SK-N-SH treated with all-trans-retinoic acid at 6 μM for 48 hours (cell line): ENCODE measurements at places on chromosomes 13 and 19.

GRCh38 chr19:48252609-48253008 lies 3.1 kb downstream of the CARD8 start:
- ATAC-seq, result no peak

- no peak for ATAC-seq
Measured at GRCh38 chr13:57633141-57633949, 1.8 kb downstream of the PCDH17 start.

GRCh38 chr13:44022196-44022595 lies 142.5 kb downstream of the LACC1 start:
- no peak for ATAC-seq

DNA sequence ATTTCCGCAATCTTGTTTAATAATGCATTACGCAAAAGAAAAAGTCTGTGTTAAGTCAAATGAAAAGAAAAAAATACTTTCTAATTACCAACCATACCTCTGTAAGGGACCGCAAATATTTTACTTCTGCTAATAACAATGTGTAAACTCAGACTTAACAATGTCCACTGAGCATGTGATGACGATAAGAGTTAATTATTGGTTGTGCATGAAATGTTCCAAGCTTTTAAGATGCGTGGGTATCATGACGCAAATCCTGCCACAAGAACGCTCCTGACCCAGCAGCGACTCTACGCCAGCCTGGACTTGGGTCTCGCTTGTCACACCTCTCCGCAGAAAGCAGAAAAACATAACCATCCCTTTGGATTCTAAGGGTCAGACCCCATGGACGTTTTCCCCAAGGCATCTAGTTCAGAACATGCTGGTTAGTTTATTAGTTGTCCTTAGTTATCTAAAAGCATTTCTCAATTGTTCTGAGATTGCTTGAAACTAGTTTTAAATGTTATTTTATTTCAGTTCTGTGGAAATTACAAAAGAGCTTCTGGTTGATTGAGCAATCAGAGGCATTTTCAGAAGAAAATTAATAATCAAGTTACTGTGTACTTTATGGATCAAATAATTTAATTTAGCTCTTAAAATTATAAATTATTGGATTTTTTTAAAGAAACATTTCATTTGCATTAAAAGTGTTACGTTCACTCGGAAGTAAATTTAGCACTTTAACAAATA lies 779.9 kb upstream of the ARGLU1 start:
- ATAC-seq, result no peak

DNA sequence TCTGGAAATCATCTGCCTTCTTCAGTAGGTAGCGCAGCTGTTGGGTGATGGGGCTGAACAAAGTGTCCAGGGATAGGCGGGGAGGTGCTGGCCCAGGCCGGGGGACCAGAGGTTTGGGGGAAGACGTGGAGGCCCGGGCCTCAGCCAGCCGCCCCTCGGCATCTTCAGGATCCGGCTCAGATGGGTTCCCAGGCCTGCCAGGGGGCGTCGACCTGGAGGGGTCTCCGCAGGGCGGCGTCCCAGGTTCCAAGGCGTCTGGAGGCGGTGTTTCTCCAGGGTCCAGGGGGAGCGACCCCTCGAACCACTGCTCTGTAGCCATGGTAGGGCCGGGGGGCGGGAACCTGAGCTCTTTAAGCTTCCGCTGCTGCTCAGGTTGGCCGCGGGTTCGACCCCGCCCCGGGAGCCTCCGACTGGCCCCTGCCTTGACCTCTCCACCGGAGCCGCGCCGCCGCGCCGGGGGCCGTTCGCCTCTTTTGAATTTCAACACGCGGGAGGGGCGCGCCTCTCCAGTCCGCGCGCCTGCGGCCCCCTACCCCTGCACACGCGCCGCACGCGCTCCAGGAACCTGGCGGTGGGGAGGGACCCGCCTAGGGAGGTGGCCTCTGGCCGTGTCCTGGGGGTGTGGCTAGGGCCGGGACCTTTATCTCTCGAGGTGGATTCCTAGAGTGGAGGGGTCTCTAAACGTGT lies at the start of gene C19orf67:
Gene C19orf67, minus strand, starts transcription at position 475 of the 687 bp plus-strand sequence. Its CDS starts 156 bp downstream, at position 319.
- no peak for ATAC-seq

- no peak for ATAC-seq
Measured at GRCh38 chr13:82751206-82751605, 1131.1 kb downstream of the SLITRK1 start.

DNA sequence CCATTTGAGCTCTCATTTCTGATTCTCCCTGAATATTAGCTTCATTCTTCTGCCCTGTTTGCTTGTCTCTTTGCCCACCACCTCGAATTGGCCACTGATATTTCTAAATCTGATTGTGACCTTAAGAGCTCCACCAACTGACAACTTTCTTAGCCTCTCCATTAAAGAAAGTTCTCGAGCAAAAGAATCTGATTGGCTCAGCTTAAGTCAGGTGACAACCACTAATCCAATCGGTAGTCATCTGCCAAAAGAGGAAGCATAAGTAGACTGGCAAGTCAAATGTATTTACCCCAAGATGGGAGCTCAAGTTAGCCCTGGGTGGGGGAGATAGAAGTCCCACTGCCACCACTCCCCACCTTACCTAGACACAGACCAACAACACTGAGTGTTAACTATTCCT lies 41.5 kb downstream of the NOTCH3 start:
- ATAC-seq, result no peak

GRCh38 chr13:25300861-25301346 lies 521 bp upstream of the NUP58 start:
- ATAC-seq, result peak; percentile 3; the same call in 2 of the 3 replicates

DNA sequence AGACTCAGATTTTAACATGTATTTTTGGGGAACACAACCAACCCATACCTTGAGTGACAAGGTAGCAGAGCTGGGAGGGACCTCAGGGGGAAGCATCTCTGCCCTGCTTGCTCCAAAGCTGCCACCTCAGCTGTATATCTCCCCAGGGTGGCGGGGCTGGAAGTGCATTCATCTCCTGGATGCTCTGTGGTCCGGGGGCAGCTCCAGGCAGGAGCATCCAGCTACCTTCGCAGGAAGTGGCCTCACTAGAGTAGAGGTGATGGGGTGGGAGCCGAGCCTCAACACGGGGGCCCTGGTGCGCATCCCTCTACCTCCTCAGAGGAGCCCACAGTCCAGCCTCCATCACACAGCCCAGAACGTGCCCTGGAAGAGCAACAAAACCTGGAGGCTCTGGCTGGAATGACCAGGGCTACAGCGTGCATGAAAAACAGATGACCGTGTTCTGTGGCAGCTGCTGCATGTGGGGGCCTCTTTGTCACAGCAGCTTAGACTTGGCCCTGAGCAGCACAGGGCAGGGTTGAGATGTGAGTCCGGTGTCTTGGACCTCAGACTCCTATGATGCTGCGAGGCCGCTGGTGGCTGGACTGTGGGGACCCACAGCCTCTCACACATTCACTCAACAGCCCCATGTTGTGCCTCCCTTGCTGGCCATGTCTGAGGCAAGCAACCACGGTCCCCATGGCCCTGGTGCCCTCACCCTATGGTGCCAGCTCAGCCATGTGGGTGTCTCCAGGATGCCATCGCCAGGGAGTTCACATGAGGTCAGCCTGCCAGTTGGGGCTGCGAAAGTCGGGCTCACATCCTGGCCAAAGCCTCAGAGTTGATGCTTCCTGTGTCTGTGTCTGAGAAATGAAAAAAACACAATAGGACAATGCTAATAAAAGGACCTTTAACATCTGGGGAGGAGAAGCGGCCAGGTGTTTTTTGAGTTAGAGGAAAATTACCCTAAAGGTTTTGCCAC lies 17.1 kb upstream of the GAS6 start:
- peak; percentile 22; the same call in 1 of the 3 replicates for ATAC-seq

- peak; percentile 22; the same call in 1 of the 3 replicates for ATAC-seq
Measured at GRCh38 chr13:110238818-110239195, 68.2 kb downstream of the COL4A1 start.

DNA sequence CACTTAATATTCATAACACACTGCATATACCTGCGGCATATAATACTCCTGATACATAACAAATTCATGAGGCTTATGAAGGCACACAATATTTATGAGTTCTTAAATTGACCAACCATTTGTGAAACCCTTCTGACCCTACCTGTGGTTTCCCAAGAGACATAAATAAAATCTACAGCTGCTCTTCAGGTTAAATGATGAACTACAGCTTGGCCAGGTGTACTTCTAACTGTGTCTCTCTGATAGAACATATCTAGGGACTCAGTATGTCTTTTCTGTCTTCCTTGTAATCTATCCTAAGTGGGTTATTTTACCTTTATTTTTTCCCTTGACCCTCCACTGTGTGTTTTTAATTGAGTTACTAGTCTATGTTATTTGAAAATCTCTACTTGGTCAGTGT lies 189.9 kb upstream of the UFM1 start:
- no peak for ATAC-seq

- ATAC-seq, result no peak; the same call in 2 of the 3 replicates
Measured at GRCh38 chr13:71454509-71454908, 412.5 kb downstream of the DACH1 start.

DNA sequence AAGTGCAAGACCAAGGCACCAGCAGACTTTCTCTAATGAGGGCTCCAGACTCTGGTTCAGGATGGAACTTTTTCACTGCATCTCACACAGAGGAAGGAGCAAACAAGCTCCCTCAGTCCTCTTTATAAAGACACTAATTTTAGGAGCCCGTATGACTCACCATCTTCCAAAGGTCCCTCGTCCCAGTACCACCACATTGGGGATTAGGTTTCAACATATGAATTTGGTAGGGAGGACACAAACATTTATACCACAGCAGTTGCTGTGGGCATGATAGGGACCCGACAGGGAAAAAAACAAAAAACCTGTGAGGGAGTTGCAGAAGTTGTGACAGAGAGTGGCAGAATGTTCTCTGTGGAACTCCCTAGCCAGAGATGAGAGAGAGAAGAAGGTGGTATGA lies 6.5 kb upstream of the CNMD start:
- ATAC-seq, result no peak

GRCh38 chr19:50310759-50311465 lies 18.3 kb downstream of the KCNC3 start:
- ATAC-seq, result no peak

DNA sequence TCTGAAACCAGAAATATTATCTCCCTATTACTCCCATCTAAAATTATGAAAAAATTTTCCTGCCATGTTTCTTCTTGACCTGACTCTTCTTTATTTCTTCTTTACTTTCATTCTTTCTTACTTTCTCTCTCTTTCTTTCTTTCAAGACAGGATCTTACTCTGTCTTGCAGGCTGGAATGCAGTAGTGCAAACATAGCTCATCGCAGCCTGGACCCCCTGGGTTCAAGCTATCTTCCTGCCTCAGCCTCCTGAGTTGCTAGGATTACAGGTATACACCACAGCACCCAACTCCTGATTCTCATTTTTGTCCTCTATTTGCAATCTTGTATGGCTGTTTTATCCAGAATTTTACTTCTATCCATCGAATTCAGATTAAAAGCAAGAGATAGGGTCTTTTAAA lies 631.1 kb downstream of the TBC1D4 start:
- no peak for ATAC-seq

- ATAC-seq, result no peak
Measured at GRCh38 chr19:13207237-13207845, 57.1 kb downstream of the IER2 start.

DNA sequence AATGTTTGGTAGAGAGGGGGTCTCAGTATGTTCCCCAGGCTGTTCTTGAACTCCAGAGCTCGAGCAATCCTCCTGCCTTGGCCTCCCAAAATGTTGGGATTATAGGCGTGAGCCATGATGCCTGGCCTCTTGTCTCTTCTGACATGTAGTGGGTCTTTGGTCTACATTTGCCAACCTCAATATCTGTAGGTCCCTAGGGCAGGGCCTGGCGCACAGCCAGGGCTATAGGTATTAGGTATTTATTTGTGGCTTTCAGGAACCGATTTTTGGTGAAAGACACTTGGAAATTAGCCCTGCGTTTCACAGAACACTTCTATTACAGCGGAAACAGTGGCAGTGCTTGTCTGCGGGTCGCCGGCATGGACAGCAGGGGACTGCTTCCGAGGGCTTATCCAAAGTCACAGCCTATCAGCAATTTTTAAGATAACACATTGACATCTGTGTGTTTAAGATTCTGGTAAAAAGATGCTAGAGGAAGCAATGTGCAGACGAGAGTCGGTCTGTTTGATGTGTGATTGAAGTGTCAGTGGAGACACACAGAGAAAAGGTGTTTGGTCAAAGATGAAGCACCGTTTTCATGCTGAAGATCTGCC lies 14.5 kb downstream of the ZNF536 start:
- ATAC-seq, result no peak; the same call in 2 of the 3 replicates

DNA sequence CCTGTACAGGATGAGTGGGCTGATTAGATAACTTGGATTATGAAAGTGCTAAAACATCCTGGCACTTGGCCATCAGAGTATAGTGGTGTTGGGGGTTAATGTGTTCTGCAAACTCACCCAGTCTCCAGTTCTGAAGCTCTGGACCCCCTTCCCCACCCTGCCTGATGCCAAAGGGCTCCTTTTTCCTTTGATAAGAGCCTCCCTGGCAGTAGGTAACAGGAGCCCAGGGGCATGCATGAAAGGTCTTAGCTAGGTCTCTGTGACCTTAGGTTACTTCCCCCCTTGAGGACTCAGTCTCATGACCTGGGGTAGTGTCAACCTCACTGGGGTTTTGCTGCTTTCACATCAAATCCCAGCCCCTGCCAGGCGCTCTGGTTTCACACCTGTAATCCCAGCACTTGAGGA lies 2.5 kb downstream of the RPS28 start:
- no peak for ATAC-seq

DNA sequence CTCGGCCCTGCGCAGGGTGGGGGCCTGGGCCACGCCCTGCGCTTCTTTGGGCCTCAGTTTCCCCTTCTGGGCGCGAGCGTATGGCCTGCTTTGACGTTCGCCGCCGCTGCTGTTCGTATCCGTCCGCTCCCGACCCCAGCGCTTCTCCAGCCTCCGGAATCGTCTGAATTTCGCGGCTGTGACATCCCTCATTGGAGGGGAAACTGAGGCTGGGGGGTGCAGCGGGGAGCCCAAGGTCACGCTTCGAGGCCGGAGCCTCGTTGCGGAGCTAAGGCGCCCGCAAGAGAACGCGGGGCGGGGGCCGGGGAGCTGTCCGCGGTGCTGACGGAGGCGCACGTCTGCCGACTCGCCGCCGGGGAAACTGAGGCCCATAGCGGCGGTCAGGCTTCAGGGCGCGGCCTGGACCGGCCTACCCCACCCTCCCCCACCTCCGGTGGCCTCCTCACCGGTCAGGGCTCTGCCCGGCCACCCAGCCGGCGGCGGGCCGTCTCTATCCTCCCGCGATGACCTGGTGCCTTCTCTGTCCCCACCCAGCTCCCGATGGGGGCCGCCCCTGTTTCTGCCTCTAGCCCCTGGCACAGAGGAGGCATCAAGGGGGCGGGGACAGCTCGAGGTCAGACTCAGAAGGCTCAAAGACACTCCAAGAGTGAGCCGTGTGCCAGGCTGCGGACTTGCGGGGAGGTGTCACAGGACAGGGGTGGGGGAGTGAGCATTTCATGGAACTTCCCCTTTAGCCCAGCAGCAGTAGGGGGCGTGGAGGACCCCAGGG lies 3.0 kb upstream of the APC2 start:
- no peak for ATAC-seq

- ATAC-seq, result no peak
Measured at GRCh38 chr13:21059641-21060337, 1.6 kb downstream of the LATS2 start.
